ENCODE measurements at places on chromosomes 5 and 9.

DNA sequence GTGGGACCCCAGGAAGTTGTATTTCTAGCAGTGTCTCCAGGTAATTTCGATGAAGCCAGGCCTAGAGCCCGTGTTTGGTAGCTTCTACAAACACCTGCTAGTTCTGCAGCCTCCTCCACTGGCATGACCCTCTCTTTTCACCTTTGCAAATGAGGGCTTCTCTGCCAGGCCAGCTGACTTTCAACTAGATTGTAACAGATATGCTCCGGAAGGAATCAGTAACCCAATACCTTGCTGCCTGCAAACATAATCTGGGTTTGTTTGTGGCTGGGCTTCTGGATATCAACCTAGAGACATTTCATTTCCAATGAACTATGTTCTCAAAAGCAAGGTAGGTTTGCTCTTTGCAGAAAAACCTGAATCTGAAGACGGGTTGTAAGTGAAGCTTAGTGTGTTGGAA is 354.8 kb downstream of the DMRT2 start:
- no peak for DNase-seq

DNA sequence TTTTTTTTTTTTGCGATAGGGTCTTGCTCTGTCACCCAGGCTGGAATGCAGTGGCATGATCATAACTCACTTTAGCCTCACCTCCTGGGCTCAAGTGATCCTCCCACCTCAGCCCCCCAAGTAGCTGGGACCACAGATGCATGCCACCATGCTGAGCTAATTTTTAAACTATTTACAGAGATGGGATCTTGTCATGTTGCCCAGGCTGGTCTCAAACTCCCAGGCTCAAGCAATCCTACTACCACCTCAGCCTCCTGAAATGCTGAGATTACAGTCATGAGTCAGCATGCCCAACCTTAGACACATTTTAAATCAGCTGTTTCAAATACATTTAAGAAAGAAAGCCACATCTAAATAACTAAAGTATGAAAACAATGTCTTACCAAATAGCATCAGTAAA is 439.0 kb downstream of the EBF1 start:
- DNase-seq: no peak

DNA sequence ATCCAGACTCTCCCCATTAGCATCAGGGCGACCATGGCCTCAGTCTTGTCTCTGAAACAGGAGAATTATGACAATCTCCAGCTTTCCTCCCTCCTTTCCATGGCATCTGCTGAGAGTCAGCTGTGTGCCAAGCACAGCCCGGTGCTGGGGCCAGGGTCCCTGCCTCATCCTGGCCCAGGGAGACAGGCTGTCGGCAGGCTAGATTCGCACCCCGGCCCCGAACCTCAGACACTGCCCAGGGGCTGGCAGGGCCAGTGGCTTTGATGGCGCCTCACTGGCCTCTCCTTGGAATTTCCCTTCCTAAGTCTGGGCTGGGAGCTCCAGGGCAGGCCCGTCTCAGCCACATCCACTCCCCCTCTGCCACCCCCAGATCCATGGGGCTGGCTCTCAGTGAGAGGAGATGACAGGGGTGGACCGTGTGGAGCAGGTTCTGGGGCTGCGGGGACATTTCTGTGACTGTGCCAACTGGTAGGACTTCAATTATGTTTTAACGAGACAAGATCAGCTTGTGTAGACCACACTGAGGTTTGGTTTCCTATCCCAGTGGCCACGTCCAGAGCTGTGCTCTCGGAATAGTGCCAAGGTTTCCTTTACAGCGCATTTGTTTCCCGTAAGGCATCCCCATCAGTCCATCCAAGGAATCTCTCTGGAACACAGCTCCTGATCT is 15.5 kb downstream of the FAM163B start:
- no peak for DNase-seq

GRCh38 chr5:9483779-9484178 is 62.1 kb downstream of the SEMA5A start:
- no peak for DNase-seq

DNA sequence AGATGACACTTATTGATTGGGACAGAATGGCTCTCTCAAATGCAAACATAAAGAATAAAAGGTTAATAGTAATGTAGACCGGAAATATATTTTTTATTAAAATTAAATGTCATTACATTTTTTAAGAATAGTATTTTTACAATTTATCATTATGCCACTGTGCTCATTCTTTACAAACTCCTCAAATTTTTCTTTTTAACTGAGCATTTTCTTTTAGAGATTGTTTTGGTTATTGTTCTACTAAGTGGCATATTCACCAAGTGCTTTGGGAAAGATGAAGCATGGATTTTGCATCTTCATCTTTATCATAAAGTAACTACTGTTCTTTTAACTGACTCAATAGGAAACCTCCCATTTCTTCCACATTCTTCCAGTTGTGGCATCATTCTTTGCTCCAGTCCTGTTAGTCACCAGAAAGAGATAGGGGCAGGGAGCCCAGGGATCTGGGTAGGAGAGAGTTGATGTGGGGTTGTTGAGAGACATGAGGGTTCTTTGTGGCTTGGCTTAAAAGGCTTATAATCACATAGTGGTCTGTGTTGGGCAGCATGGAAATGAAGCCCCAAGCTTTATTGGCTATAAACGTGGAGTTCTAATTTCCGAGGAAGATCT is 69.8 kb downstream of the SYK start:
- no peak for DNase-seq

GRCh38 chr9:111458139-111459009 is 25.8 kb downstream of the ECPAS start:
- no peak for DNase-seq

- no peak for DNase-seq
These were observed 13.8 kb downstream of the TMEM8B start for GRCh38 chr9:35842795-35843194.

DNA sequence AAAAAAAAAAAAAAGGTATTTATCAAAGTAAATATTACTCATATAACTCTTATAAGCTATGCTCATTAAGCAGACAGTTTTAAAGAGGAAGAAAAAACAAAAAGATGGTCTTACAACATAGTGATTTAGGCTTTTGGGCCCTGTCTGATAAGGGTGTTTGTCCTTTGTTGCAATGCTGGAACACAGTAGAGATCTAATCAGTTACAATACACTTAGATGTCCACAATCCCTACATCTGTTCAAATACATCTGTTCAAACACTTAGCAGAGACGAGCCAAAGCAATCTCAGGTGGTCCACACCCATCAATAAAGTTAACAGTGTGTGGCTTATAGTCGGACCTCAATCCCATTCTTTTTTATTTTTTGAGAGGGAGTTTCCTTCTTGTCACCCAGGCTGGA is 11.0 kb downstream of the PRXL2C start:
- no peak for DNase-seq

DNA sequence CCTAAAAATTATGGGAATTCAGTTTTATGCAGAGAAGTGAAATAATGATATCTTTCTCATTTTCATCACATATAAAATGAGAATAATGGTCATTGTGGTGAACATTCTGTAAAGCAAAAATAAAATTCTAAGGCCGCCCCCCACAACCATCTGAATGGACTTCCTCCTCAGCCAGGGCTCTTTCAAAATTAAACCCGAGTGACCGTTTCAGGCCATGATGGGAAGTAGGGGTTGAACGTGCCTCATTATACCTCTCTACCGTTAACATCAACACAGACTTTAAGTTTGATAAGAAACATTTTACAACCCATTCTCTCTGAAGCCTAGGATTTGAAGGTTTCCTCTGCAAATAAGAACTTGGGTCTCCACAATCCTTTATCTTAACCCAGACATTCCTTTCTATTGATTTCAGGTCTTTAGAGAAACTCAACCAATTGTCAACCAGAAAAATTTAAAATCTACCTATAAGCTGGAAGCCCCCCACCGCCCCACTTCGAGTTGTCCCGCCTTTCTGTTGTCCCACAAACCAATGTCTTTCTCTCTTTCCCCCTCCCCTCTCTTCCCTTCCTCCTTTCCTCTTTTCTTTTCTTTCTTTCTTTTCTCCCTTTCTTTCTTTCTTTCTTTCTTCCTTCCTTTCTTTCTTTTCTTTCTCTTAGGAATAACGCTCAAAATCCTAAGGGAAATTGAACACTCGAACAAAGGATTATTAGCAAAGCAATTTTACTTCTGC is 1.7 kb upstream of the TMCO6 start:
- DNase-seq: no peak

DNA sequence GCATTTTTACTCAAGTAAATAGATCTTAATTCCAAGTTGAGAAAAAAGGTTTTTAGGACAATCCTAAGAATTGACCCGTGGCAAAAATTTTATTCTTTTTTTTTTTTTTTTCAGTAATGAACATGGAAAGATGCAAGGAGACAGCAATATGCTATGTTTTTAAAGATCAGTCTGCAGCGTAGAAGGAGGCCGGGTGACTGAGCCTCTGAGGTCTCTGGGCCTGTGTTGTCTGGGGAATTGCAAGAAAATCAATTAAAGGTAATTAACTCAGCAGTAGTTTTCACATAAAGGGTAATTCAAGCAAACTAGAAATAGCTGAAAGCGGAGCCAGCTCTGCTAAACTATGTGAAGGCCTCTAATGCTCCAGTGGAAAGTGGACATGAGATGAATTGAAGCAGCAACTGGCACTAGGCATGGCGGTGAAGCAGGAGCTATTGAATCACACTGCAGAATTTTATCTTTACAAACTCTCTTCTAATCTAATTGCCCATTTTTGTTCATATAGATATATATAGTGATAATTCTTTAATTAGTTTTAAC is 285.2 kb upstream of the ITGA1 start:
- no peak for DNase-seq

DNA sequence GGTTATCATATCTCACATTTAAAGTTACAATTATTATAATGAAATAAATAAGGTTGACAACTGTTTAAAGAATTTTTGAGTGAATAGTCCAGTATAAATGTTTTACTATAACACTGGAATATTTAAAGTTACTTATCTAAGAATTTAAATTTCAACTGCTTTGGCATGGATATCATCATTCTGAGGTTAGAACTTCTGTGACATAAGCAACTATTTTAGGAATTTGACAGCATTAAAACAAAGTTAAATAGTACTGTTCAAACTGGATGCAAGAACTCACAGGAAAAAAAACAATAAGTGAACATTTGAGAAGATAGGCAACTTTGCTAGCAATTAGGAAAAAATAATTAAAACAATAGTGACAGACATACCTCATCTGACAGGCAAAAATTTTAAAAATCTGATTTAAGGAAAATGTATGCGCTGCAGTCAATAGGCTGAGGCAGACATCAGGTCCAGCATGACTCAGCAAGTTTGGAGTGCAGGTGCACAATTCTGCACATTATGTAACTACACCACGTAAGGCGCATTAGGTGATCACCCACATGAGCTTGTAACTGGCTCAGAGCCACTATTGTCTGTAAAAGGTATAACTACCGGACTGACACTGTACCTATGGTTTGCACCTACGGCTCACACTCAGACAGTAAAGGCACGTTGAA is 180.6 kb downstream of the PDE4D start:
- DNase-seq: no peak

- DNase-seq: no peak
These were observed 77.9 kb downstream of the SEMA4D start for GRCh38 chr9:89419978-89420394.

DNA sequence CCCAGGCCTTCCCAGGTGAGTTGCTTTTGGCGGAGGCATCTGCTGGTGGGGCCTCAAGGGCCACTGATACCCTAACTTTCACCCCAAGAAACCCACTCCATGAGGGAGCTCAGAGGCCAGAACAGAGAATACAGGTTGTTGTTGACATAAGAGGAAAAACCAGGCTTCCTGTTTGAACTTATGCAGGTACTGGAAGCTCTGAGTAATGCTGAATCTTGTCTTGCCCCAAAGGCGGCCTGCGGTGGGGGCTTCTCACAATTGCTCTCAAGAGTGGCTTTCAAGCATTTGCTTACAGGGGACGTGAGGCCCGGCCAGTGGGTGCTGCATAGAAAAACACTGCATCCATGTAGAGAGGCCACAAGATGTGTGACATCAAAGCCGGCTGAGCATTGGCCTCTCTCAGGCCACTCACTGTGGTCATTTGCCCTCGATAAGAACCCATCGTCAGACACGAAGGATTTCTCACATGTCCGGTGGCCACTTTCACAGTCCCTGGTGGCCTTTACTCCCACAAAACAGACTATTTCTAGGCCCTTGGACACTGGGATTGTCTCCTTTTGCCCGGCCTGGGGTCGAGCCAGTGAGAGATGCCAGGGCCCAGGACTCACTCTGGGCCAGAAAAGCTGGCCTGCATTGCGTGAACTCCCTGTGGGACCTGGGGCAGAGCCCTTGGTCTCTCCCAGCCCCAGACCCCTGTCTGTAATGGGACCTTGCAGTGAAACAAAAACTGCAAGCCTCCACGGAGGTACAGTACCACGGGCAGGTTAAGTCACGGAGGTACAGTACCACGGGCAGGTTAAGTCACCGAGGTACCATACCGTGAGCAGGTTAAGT is 34.5 kb upstream of the TCF7 start:
- no peak for DNase-seq

GRCh38 chr9:134335061-134335460 is 8.8 kb downstream of the RXRA start:
- no peak for DNase-seq

DNA sequence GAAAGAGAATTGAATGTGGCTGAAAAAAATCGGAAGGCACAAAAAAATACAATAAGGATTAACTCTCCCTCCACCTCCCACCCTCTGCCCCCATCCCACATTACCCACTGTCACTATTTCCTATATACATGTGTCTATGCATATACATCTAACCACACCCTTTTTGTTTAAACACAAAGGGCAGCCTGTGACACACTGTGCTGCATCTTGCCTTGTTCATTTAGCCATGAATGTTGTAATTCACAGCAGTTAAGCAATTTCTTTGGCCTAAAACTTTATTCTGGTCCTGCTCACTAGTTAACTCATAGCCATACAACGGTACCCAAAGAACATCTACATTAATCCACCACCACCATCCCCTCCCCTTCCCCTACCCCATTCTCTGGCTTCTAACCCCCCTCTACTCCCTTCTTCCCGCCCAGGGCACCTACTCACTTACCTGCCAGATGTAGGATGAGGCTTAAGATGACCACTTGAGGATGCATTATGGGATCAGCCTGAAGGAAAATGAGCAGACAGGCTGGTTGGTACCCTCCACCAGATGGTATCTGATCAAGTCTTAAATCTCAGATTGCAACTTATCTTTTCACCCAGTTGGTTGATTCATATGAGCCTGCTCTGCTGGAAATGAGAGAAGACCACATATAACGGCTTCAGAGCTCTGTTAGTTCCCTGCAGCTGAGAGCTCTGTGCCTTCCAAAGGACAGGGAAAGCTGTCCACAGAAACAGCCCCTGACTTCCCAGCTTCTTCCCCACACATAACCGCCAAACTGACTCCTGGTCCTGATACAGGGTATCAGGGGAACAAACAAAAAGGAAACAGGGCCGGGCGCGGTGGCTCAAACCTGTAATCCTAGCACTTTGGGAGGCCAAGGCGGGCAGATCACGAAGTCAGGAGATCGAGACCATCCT is 1.2 kb downstream of the HAVCR1 start:
- DNase-seq: no peak

- DNase-seq: no peak
These were observed 15.5 kb upstream of the BNC2 start for GRCh38 chr9:16885931-16886330.

DNA sequence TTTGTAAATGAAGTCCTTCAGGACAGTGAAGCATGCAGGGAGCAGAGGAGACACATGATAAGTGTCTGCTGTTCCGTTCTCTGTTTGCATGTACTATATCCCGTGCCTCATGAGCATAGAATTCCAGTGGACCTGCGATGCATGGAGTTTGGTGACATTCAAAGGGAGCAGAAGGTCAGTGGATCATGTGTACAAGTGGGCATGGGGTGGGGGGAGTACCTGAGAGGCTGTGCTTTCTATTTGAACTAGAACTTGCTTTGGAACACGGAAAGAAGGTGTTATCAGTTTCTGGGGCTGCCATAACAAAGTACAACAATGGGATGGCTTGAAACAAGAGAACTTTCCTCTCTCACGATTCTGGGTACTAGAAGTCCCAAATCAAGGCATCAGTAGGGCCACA is 5.1 kb upstream of the CCNJL start:
- DNase-seq: no peak

Data from stimulated activated CD8-positive, alpha-beta memory T cell treated with anti-CD3 and anti-CD28 coated beads, Interleukin-7, amount 100 ng/mL, for 24 hours (primary cell).